Hematopoietic multipotent progenitor cell treated with erythropoietin and hydrocortisone succinate and interleukin-3 and kit ligand, for 15 days (in vitro differentiated cells): ENCODE measurements at places on chromosomes 13 and 19.

DNA sequence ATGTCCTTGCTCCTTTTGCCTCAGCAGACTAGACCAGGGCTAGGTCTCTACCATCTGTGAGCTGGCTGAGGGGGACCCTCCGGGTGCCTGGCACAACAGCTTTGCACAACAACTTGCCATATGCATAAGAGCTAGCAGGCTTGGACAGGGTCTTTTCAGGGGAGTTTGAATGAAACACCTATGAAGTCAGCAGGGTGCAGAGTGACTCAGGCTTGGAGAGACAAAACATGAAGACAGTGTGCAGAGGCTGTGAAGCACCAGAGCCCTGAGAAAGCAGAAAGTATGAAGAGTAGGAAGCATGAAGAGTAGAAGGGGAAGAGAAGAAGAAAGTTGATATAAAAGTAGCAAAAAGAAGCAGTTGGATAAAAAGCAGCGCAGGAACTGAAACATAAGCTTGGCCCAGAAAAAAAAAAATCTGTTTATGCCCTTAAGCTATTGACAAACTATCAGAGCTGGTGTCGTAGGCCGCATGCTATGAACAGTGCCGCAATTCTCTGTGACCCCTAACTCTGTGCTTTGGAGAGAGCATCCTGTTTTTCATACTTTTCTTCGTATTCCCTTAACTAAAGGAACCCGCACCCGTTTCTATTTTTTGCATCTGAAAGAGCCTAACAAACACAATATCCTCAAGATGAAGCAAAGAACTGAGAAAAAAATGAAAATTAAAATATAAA lies 52.7 kb upstream of the FAM216B start:
- no peak for DNase-seq

GRCh38 chr19:57773488-57773887 lies 4.0 kb downstream of the ZNF586 start:
- no peak for DNase-seq

DNA sequence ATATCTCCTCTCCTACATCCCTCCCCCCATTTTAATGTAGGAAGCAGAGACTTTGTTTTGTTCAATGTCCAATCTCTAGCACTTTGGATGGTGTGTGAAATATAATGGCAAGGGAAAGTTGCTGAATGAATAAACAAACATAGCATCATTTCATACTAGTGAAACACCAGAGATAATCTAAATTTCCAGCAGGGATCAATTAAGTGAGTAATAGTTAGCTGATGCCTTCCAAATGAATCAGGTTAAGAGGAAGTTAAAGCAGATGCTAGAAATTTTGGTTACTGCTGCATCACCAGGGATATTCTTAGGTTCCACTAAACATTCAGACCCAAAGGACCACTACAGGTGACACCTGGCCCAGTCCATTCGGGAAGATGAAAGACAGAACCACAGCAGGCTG lies 8.1 kb downstream of the MRPS31 start:
- DNase-seq = no peak

DNA sequence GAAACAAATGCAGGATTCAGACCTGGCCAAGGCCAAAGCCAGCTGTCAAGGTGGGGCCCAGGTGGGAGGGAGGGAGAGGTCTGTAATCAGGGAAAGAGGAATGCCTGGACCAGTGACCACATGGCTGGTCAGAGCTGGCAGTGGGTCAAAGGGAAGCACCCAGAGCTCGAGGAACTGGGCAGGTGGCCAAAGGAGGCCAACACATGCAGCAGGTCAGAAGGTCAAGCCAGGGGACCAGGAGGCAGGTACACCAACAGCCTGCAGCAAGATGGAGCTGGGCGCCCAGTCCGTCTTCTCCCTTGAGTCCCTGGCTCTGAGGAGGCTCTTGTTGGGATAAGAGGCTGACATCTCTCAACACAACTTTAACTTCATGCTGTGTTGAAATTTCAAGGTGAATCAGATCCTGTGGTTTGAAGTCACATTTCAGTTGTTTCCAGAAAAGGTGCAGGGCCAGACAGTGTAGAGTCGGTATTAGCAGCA lies 17.1 kb downstream of the GPATCH1 start:
- DNase-seq = no peak

DNA sequence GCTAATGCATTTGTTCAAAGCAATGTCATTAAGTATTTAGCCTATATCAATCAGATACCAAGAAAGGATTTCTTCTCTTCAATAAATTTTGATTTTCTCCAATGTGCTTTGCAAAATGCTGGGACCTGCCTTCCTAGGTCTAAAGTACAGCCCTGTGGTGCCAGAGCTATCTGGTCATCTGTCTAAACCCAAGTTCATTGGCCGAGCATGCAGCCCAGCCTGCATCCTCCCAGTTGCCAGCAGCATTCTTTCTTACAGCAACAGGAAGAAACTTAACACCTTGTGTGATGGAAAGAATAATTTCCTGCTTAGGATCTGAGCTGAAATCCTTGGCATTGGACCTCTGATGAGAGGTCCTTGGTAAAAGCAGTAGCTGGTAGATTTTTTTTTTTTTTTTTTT lies 310.0 kb downstream of the RBM26 start:
- DNase-seq = no peak

DNA sequence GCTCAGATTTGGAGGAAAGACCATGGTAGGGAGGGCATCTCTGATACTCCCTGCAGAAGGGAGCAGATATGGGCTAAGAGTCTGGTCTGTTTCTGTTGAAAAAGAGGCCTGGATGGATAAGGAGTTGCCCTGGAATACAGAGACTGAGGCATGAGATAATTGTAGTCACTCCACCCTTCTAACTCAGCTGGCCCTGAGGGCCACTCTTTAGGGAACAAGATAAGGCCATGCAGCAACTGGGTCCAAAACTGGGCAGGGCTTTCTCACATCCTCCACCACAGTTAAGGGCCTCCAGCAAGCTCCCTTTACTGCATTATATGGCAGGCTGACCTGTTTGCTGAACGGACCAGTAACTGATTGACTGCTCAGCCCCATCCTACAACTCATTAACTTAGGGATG lies 1.3 kb downstream of the ZNF749 start:
- peak; percentile 44 for DNase-seq

DNA sequence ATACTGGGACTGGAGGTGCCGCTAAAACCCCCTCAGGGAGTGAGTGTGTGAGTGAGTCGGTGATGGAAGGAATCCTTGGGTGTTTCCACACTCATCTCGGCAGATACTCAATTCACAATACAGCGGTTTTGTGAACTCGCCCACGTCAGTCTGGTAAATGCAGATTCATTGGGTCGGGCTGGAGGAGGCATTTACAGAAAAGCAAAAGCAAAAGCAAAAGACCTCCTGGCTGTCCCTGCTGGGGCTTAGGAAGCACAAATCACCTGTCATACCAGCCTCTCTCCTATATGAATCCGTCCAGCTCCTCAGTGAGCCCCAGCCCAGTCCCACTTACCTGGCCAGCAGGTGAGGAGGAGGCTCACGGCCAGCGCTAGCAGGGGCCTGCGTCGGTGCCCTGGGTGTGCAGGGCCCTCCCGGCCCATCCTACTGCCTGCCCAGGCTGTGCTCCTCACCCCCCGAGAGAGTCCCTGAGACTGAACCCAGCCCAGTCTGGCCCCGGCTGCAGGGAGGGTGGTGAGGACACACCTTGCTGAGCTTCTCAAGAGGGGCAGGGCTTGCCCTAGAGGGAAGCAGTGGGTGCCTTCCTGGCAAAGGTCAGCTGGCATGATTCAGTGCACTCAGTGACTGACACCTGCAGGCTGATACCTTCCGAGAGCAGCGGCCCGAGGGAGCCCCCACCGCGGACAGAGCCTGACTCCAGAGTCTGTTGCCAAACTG lies at the start of gene MUC16:
Gene MUC16, minus strand, starts transcription at position 475 of the 717 bp plus-strand sequence.
- DNase-seq = no peak

DNA sequence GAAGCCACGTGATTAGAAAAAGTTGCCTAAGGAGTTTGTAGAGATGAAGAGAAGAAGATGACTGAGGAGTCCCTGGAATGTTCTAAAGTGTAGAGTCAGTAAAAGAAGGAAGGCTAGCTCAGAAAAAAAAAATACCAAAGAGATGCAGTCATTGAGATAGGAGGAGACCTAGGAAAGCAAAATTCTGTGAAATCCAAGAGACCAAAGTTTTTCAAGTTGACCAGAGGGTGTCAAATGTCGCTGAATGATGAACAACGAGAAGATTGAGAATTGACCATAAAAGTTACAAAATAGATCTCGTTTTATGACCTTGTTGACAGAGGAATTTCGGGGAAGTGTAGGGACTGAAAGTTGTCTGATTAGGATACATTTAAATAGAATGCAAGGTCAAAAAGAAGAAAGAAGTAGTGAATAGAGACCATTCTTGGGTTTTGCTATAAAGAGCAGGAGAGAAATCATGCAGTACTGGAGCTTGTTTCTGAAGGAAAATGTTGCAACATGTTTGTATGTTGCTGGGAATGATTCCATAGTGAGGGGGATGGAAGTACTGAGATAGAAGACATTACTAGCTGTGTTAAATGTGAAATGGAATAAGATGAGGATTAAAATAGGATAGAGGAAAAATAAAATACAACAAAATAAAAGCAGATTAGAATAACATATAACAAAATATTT lies 30.2 kb upstream of the HTR2A start:
- DNase-seq = no peak
